NCI-H774 (cell line): ENCODE measurements at places on chromosomes 3 and 15.

DNA sequence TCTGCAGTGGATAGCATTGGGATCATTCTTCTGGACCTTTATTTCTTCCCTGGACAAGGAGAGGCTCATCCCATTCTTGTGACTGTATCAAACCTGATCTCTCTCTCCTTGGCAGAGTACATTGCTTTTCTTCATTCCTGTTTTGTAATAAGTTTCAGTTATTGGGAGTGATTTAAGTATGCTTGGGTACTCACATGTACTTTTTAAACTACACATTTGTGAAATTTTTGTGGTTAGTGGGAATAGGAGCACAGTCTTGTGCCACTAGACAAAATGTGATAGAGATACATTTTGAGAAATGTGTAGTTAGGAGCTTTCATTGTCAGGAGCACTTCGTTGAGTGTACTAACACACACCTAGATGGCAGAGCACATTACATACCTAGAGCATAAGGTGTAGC, 262.6 kb downstream of the C3orf38 start:
- no peak for DNase-seq

GRCh38 chr15:80773122-80773551, 6.0 kb upstream of the CEMIP start:
- no peak for DNase-seq

DNA sequence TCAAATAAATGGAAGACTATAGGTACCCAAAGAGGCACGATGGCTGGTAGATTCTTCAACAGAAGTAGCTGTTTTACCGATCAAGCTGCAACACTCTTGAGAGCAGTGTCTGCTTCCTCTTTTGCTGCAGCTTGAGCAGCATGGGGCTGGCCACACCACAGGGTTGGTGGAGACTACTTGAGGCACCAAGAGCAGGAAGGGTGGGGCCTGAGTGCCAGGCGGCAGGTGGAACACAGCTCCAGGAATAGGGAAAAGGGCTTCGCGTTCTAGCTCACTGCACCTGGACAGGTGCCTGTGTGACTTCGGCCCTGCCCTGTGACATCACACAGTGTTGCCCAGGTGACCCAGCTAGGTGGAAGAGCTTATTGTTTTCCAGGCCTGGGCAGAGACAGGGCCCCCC, at the start of gene CCDC33:
Gene CCDC33, plus strand, starts transcription at position 365 of the 400 bp plus-strand sequence. CDS start 394 bp downstream, outside the sequence.
- DNase-seq = peak; percentile 93

DNA sequence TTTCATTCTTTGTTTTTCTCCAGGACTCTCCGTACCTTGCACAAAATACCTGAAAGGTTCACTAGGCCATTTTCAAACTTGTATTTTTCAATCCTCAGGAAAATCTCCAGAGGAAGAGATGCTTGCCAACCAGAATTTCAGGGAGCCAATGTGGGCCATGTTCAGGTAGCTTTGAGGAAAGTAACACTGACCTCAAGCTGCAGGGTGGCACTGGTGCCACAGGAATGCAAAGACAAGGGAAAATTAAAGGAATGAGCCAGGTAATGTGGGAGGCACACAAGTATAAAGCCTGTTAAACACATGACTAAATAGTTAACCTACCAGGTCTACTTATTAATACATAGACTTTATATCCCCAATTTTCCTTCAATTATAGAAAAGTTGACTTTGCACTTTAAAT, 51.9 kb upstream of the GAP43 start:
- DNase-seq = no peak

DNA sequence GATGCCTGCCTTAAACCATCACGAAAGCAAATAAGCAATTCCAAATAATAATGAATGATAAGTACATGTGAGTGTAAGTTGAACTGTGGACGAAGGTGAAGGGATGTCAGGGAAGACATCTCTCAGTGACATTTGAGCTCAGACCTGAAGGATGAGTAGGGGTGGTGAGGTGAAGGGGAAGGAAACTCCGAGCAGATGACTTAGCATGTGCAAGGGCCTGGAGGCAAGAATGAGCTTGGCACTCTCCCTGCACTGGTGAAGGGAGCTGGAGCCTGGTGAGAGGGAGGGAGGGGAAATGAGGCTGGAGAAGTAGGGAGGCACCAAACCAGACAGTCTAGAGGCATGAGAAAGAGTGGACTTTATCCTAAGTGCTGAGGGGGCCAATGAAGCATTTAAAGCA, 84.3 kb downstream of the MTHFS start:
- DNase-seq = no peak

GRCh38 chr15:88250826-88251225, 5.7 kb downstream of the NTRK3 start:
- no peak for DNase-seq
